ENCODE measurements at places on chromosomes 3 and 15.

GRCh38 chr3:101928890-101929289, 79.6 kb downstream of the NFKBIZ start:
- no peak for DNase-seq

DNA sequence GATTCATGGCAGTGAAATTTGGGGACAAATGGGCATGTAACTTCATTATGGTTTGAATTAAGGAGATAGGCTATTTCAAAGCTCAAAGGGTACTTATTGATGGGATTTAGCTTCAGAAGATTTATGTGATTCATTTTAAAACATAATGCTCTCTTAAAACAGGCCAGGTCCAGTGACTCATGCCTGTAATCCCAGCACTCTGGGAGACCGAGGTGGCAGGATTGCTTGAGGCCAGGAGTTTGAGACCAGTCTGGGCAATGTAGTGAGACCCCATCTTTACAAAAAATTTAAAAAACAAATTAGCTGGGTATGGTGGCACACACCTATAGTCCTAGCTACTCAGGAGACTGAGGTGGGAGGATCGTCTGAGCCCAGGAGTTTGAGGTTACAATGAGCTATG, 11.5 kb downstream of the THAP10 start:
- no peak for DNase-seq

DNA sequence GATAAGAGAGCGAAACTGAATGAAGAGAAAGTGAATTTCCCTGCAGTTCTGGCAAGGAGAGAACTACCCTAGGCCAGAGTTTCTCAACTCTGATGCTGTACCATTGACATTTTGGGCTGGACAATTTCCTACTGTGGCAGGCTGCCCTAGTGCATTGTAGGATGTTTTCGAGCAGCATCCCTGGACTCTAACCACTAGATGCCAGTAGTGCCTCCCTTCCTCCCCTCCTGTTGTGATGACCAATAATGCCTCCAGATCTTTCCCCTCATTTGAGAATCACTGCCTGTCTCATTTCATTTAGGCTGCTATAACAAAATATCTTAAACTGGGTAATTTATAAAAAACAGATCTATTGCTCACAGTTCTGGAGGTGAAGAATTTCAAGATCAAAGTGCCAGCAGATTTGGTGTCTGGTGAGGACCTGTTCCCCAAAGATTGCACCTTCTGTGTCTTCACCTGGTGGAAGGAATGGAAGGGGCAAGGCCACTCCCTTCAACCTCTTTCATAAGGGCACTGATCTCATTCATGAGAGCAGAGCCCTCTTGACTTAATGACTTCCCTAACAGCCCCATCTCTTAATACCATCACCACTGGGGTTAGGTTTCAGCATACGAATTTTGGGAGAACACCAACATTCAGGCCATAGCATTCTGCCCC, 188.9 kb upstream of the MEIS2 start:
- DNase-seq: no peak

DNA sequence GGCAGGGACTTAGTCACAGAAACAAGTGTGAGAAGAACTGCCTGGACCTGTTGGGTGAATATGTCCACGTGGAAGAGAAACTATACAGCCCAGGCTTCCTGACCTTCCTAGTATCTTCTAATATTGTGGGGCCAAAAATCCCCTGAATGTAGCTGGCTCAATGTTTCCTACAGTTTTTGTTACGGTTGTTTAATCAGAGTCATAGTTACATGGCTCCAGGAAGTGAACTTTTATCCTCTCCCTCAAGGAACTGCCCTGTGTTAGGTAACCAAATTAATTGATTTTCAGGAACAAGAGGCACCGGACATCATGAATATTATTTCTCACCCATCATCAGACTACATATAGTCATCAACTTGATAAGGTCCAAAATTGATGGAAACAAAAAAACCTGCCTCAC, 59.0 kb downstream of the ANXA2 start:
- DNase-seq: no peak

GRCh38 chr3:179016979-179017670, 54.5 kb downstream of the ZMAT3 start:
- no peak for DNase-seq

DNA sequence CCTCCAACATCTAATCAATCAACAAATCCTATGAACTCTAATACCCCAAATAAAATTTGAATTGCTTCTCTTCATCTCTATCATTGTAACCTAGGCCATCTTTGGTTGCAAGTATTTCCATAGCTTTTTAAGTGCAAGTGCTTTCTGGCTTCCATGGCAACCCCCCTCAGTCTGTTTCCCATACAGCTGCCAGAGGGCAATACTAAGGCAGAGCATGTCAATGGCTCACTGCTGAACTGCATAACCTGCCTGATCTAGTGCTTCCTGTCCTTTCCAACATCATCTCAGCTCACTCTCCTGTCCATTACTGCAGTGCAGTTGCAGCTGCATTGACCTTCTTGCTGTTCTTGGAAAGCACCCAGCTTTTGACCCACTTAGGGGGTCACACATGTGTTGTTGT, 198.4 kb downstream of the WNT5A start:
- no peak for DNase-seq

GRCh38 chr3:148861277-148861869, 3.7 kb upstream of the CPA3 start:
- no peak for DNase-seq

GRCh38 chr3:26293329-26293844, 329.2 kb upstream of the LRRC3B start:
- no peak for DNase-seq

DNA sequence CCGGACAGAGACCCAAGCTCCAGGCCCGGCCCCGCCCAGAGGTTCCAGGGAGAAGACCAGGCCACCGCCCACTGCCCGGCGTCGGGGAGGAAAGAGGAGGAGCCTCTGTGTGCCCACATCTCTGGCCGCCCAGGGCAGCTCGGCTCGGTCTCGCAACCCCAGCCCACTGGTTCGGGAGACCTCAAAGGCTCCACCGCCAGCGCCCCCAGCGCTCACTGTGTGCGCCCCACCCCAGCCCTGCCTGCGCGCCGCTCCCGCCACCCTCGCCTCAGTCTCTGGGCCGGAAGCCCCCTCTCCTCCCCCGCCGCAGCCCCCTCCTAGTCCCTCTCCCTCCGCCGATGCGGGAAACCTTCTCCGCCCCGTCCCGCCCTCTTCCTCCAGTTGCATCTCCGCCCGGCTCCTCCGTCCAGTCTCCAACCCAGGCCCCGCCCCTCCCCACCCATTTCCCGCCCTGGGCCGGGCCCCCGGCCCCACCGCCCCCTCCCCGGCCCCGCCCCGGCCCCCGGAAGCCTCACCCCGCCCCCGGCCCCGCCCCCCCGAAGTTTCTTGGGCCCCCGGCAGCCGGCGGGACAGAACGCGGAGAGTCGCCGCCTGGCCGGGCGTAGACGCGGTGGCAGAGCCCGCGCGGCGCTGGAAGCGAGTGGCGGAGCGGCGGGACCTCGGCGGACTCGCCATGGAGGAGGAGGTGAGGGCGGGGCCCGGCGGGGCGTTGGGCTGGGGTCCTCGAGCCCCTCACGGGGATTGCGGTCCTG, at the start of gene PLEKHO2:
Gene PLEKHO2, plus strand, starts transcription at position 572 of the 752 bp plus-strand sequence. Its CDS starts 102 bp downstream, at position 674.
- peak; percentile 61 for DNase-seq

DNA sequence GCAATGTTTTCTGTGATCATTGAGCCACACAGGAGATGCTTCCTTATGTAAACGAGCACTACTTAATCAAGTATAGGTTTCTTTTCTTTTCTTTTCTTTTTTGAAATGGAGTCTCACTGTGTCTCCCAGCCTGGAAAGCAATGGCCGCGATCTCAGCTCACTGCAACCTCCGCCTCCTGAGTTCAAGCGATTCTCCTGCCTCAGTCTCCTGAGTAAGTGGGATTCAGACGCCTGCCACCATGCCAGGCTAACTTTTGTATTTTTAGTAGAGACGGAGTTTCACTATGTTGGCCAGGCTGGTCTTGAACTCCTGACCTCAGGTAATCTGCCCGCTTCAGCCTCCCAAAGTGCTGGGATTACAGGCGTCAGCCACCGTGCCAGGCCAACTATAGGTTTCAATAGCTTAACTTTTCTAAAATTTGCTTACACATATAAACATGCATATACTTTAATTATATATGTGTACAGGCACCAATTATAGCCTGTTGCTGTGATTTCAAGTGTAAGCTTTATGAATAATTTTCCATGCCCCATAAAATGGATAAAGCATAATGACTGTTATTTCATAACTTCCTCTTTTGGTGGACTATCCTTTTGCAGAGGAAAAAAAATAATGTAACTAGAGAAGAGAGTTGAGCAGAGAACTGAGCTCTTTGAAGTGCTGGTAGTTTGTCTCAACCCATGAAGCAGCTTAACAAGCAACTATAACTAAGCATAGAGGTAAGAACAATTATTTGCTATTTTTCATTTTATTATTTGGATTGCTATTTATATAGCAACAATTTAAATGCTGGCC, 24.8 kb upstream of the MBNL1 start:
- no peak for DNase-seq

- DNase-seq: no peak
Measured at GRCh38 chr3:37433758-37434157, 259.4 kb upstream of the LRRFIP2 start.

GRCh38 chr3:167938516-167938915, 157.2 kb downstream of the GOLIM4 start:
- DNase-seq: no peak

GRCh38 chr15:77097248-77097721, 26.4 kb upstream of the TSPAN3 start:
- no peak for DNase-seq

- no peak for DNase-seq
Measured at GRCh38 chr3:53703630-53704362, 142.4 kb downstream of the CHDH start.

DNA sequence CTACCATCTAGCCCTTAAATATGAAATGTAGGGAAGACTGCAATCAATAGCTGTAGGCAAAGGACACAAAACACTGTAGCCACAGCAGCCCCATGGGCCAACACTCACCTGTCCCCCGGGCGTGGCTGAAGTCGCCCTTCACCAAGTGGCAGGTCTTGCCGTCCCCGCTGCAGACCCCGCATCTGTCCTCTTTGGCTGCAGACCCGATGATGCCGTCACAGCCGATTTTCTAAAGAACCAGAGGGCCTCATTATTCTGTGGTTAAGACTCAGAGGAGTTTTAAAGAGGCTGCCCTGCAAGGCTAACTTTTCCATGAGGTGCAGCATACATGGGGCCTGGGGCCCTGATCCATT, 245.6 kb downstream of the ADAMTS17 start:
- DNase-seq: no peak

- DNase-seq: no peak
Measured at GRCh38 chr3:57977818-57978235, 30.4 kb upstream of the FLNB start.

DNA sequence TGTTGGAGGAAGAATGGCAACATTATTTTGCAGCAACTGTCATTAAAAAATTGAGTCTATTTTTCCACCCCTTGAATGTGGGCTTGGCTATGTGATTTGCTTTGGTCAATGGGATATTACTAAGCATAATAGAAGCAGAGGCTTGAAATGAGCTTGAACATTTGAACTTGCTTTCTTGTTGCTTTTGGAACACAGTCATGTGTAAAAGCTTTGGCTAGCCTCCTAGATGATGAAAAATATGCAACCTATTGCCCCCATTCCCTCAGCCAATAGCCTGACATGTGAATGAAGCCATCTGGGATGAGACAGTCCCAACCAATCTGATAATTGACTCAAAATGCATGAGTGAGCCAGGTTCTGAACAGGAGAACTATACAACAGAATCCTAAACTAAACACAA, 78.4 kb downstream of the PLSCR2 start:
- DNase-seq: no peak

DNA sequence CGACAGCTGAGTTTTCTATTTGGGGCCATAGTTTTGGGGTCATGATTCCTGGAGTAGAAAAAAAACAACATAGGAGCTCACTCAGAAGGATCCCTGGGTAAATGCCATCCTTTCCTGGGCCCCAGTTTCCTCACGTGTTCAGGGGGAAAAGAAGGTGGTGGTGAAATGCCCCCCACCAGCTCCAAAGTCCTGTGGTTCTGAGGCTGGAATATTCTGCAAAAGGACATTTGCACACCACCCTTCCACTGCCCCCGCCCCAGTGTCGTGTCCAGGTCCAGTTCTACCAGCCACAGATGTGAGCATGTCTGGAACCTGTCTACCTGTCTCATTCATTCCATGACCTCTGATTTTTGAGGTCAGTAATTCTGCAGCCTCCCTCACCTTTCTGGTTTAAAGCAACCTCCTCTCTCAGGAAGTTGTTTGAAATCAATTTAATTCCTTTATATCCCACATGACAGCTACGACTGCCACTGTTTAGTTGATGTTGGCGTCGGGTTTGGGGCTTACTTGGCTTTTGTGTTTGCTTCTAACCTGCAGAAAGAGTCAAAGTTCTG, 82.1 kb downstream of the SMAD3 start:
- DNase-seq: no peak

DNA sequence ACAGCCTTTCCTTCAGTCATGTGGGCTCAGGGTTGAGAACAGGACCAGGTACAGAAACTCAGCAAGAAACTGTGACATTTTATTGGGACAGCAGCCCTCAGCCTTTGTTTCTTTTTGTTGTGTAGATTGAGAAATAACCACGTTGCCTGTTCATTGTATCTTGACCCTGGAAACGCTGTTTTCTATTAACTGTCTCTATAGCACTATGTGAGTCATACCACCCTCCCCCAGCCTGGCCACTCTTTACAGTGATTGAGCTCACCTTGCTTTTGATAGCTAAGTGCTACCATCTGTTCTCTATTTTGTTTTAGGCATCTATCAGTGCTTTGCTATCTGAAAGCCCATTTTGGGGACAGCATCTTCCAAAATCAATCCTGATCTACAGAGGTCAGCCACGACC, 127.9 kb downstream of the CD47 start:
- no peak for DNase-seq
